ENCODE measurements at places on chromosomes 1 and 21.
A peak's percentile ranks its signal among the peaks of the same experiment; 100 is the strongest.

GRCh38 chr1:232207073-232207866, 422.7 kb downstream of the SIPA1L2 start:
- DNase-seq, result no peak

- peak; percentile 46 for DNase-seq
Measured at GRCh38 chr21:30072496-30072895, 94.1 kb downstream of the CLDN17 start.

- DNase-seq, result peak; percentile 51
Measured at GRCh38 chr1:248804771-248805681, 20.7 kb downstream of the SH3BP5L start.

DNA sequence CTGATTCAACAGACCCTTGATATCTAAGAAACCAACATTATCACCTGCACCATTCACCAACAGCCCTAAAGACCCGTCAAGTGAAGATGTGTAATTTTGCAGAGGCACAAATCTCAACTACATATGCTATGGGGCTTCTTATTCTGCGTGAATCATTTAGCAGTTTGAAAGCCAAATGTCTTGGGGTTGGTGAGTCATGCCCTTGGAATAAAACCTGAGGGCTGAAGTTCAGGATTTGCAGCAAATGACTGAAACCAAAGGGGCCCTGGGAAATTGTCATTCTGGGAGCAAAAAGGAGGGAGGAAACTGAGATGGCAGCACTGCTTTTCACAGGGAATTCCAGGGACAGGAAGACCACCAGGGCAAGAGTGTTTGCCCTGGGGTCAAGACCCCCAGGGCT, 79.2 kb upstream of the TNR start:
- no peak for DNase-seq

DNA sequence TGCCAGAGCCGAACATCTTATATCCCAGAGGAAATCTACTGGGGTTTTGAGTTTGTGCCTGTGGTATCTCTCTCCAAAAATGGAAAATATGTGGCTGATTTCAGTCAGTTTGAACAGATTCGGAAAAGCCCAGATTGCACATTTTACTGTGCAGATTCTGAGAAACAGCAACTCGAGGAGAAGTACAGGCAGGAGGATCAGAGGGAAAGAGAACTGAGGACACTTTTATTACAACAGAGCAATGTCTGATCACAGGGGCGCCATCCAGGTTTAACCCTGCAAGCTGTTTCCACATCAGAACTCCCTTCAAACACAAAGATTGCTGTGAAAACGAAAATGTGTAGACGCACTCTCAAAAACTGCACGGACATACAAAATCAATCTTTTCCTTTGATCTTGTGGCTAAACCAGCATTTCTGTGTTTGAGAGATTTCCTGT, 43.4 kb downstream of the KCNJ15 start:
- DNase-seq, result no peak

GRCh38 chr1:28176492-28177470, at the start of gene PTAFR:
TSS of gene PTAFR (minus strand) at chr1:28176690. CDS start at chr1:28151021, 25,669 bp downstream.
- peak; percentile 41 for DNase-seq

GRCh38 chr1:112866151-112866550, 89.8 kb downstream of the SLC16A1 start:
- DNase-seq, result no peak

- no peak for DNase-seq
Measured at GRCh38 chr1:43890815-43891214, 42.8 kb upstream of the ARTN start.

- peak; percentile 61 for DNase-seq
Measured at GRCh38 chr1:26787381-26787705, 407 bp upstream of the PIGV start.

All from transverse colon (tissue), 4 donors.